ENCODE measurements at places on chromosomes 12 and 14. TPM values are rescaled to one million over a fixed set of nuclear protein-coding genes. Genes with fewer than 3 reads are reported as not detected.

- no peak for DNase-seq
Measured at GRCh38 chr14:59215757-59216156, 27.3 kb downstream of the DAAM1 start.

GRCh38 chr14:55705651-55706364 is 125.8 kb downstream of the KTN1 start:
- peak; percentile 79 for DNase-seq

DNA sequence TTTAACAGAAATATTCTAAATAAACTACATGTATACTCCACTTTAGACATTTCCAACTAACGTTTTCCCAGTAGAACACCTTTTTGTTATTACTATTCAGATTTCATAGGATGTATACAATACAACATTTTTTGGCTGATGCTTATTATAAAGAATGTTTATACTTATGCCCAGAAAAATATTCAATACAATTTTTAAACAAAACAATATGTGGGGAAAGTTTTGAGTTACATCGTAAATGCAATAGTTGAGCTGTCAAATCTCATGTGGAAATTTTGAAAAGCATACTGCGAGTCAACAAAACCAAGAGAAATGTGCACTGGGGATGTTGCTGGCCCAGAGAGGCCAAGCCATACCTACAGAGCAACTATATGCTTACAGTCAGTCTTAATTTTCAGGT is 18.2 kb upstream of the MON2 start:
- peak; percentile 13 for DNase-seq

- DNase-seq: no peak
Measured at GRCh38 chr14:79424462-79424861, 786.8 kb downstream of the DIO2 start.

DNA sequence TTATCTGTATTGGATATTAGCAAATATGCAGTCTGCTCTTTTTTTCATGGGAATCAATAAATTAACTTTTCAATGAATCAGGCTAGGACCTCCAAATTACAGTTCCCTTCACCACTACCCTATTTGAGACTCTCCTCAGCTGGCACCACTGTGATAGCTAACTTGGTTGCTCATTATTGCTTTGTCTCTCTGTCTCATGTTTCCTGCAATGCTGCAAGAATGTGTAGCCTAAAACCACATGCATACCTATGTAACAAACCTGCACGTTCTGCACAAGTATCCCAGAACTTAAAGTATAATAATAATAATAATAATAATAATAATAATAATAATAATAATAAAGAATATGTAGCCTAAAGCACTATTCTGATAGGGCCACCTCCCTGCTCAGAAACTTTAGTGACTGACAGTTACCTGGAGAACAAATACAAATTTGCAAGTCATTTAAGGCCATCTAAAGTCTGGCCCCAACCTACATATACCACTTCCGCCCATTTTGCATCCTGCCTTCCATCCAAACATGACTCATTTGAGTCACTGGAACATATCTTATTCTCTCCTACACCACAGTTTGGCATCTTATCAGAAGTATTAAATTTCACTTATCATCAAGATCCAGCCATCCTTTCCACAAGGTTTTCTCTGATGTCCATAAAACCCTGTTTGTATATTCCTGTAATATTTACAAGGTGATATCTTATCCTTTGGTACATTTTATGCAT is 215.1 kb downstream of the LRRK2 start:
- DNase-seq: no peak

- no peak for DNase-seq
Measured at GRCh38 chr14:49480979-49481498, 105.1 kb downstream of the RPS29 start.

- no peak for DNase-seq
Measured at GRCh38 chr12:32669584-32669983, 9.5 kb upstream of the DNM1L start.

DNA sequence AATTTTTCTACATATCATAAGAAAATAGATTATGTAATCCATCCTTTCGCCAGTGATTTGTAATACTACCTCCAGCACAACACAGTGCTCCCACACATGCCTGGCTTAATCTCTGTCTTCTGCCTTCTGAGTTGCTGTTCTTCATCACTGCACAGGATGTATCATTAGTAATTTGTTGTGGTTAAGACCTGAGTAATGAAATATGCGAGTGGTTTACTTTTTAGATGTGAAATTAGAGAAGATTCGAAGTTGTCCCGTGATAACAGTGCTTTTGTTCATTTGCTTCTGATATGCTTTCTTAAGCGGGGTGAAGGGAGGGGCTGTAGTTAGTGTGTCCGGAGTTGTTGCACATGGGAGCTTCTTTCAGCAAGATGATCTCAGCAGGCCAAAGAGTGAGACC is 18.1 kb downstream of the KRT85 start:
- DNase-seq: no peak

DNA sequence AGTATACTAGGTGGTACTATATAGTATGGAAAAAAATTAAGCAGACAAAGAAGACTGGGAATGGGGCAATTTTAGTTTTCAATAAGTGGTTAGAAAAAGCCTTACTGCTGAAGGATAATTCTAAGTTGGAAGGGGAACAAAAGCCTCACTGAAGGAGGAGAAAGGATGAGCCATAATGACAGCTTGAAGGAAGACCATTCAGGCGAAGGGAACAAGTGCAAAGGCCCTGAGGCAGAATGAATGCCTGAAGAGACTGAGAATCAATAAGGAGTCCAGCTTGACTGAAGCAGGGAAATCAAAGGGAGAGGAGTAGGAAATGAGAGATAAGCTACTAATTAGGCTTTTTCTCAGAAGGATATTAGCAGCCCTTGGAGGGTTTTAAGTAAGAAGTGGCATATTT is 28.5 kb downstream of the PPP1R13B start:
- DNase-seq: no peak

DNA sequence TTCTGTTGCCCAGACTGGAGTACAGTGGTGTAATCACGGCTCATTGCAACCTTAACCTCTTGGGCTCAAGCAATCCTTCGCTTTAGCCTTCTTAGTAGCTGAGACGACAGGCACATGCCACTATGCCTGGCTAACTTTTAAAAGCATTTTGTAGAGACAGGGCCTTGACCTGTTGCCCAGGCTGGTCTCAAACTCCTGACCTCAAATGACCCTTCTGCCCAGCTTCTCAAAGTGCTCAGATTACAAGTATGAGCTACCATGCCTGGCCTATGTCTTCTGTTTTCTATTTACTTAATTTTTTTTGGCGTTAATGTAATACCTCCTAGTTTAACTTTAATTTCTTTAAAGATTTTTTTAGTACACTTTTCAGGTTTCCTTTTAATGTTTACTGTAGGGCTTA is 20.6 kb upstream of the KLRF1 start:
- DNase-seq: no peak

DNA sequence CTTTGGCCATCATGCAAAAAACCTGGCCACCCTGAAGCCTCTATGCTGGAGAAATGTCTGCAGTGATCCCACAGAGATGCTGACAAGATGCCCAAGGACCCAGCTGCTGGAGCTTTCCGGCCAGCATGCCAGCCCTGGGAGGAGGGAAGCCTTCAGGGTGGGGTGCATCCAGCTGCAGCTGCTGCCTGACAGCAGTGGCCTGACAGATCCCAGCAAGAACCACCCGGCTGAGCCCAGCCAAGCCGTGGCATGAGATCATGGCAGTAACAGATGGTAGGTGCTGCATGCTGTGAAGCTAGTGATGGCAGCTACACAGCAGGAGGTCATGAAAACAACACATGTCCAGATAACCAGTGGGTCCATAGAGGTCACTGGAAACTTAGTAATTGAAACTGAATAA is 13.8 kb downstream of the CLBA1 start:
- DNase-seq: no peak

GRCh38 chr14:53865711-53866110 is 90.9 kb downstream of the BMP4 start:
- no peak for DNase-seq

- no peak for DNase-seq
Measured at GRCh38 chr14:100363053-100363452, 39.9 kb downstream of the SLC25A47 start.

DNA sequence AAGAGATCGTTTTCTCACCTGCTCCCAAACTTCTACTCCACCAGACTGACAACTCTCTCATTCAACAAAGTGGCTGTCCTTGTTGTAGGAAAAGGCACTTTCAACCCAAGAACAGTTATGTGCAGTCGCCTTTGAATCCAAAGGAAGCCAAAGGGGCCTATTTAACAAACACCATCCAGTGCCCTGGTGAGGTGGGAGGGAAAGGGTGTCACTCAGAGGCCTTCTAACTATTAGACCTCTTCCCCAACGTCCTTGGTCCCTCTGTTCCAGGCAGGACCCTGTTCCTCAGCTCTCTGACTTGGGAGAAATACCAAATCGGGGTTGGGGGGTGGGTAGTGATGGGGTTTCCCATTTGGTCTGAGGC is 3.2 kb downstream of the SIX4 start:
- no peak for DNase-seq

- DNase-seq: no peak
Measured at GRCh38 chr14:52051871-52052270, 17.0 kb downstream of the NID2 start.

GRCh38 chr14:102262929-102263462 is 42.0 kb downstream of the MOK start:
- DNase-seq: peak; percentile 38

- no peak for DNase-seq
Measured at GRCh38 chr12:31736472-31736871, 7.7 kb upstream of the AMN1 start.

DNA sequence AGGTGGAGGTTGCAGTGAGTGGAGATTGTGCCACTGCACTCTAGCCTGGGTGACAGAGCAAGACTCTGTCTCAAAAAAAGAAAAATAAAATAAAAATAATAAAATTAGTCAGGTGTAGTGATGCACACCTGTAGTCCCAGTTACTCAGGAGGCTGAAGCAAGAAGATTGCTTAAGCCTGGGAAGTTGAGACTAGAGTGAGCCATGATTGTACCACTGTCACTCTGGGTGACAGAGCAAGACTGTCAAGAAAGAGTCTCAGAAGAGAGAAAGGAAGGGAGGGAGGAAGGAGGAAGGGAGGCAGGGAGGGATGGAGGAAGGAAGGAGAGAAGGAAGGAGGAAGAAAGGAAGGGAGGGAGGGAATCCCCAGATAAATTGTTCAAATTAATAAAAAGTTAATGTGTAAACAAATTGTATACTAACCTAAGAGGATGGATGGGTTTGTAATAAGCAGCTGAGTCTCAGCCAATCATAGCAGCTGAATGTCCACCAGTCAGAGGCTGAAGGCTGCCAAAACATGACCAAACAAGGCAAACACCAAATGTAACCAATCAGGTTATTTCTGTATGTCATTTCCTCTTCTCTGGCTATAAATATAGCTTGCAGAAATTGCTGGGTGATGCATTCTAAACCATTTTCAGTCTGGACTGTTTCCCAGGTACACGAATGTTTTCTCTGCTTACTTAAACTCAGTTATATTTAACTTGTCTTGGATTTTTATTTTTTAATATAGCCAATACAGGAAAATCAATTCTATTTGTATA is 6.1 kb upstream of the CDCA4 start:
- DNase-seq: peak; percentile 57

- DNase-seq: peak; percentile 70
Measured at GRCh38 chr12:89384050-89384758, 31.9 kb upstream of the DUSP6 start.

- peak; percentile 78 for DNase-seq
Measured at GRCh38 chr12:123983822-123984485, 10.9 kb downstream of the ZNF664 start.

GRCh38 chr12:24034160-24034559 is 84.7 kb upstream of the SOX5 start:
- DNase-seq: peak; percentile 30

- DNase-seq: no peak
Measured at GRCh38 chr12:105001476-105001875, 15.4 kb downstream of the NOPCHAP1 start.

DNA sequence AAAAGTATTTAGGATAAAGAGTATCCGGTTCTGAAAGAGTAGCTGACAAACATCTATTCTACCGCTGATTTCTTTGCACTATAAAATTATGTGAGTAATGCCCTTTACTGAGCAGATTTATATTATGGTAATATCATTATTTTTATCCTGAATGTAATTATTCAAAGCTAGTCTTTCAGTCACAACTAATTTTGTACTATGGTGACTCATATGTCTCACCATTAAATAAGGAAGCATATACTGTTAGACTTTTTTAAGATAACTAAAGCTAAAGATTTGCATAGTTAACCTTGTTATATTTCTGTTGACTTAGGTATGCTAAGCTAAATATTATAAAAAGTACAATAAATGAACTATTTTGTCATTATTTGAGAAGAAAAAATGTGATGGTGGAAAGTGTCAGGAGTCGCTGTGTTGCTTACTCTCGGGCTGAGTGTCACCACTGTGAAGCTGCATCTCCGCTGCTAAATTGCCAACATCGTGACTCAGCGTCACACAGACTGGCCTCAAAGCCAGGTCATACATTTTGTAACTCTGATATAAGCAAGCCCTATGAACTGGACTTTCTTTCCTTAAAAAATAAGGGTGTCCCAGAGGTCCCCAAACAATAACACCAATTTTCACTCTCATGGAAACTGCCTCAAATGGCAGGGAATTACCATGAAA is 69.1 kb upstream of the SSTR1 start:
- DNase-seq: no peak

DNA sequence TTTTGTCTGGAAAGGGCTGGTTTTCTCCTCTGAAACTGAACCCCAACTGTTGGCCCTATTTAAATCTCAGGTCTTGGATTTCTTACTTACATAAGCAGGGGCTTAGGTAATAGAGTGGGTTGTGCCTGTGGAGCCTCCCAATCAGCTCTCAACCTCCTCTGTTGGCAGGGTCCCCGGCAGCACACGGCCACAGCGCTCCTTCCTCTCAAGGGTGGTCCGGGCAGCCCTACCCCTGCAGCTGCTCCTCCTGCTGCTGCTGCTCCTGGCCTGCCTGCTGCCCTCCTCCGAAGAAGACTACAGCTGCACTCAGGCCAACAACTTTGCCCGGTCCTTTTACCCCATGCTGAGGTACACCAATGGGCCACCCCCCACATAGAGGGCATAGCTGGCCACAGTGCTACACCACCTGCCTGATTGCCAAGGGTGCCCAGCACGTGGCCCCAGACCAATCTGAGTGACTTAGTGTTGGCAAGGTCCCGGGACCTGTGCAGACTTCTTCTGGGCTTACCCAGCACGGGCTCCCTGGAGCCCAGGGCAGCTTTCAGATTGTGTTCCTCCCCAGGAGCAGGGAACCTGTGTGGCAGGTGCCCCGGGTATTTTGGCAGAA is 68.9 kb downstream of the ESR2 start:
- DNase-seq: peak; percentile 51

DNA sequence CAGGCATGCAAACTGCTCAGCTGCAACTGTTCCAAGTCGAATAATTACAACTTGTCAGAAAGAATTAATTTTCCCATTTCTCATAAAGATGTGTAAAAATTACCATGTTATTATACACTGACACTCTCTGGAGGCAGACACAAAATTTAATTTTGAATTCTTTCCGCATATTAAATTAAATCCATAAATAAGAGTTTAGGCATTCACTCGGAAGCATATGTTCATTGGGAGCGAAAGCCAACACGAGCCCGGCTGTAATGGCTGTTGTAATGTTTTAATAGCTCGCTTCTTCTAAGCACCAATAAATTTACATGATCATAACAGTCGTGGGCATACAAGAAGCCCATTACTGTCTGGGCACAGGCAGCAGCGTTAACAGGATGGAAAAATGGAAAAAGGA is 189.6 kb upstream of the SOX5 start:
- DNase-seq: no peak

The RFX4 gene
- 0.21 TPM for total RNA-seq

The RIPK3 gene
- 5.5 TPM for total RNA-seq

The C3AR1 gene
- total RNA-seq: 2.6 TPM

The APEX1 gene
- total RNA-seq: 49.1 TPM

The RPS6KL1 gene
- total RNA-seq: 12.6 TPM

The DENND5B gene
- 42.0 TPM for total RNA-seq

The CFAP54 gene
- total RNA-seq: 1.6 TPM

The PLA2G1B gene
- not detected for total RNA-seq

The PPP4R4 gene
- 0.82 TPM for total RNA-seq

The CNIH1 gene
- 230 TPM for total RNA-seq

All from tongue (tissue), 3 donors.